ENCODE measurements at places on chromosomes 4 and X.

GRCh38 chr4:144611850-144612249 lies 34.1 kb upstream of the HHIP start:
- H3K4me1 ChIP-seq: no peaks in the 10 kb centered on the region
- DNase-seq: no peak
- no peak overlapping the region for H3K27ac ChIP-seq
- H3K27me3 ChIP-seq: no peaks in the 10 kb centered on the region
- no peak overlapping the region for H3K4me3 ChIP-seq

DNA sequence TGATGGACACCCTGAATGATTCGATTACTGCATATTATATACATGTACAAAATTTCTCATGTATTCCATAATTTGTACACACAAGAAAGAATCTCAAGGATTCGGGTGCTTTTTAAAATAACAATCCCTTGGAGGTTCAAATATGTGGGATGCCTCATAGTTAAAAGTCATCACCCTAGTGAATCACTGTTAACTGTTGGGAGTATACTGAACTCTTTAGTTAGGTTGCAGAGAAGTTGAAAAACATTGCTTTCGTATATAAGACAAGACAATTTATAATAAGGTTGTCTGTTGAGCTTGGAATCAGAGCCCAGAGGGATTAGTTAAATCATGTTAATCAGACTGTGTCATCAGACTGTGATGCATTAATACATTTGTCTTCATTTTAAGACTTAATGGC lies 15.6 kb downstream of the DCK start:
- no peaks in the 10 kb centered on the region for H3K4me1 ChIP-seq
- no peaks in the 10 kb centered on the region for H3K27me3 ChIP-seq
- H3K27ac ChIP-seq: no peak overlapping the region
- H3K36me3 ChIP-seq: no peaks in the 10 kb centered on the region
- DNase-seq: no peak
- H3K4me3 ChIP-seq: no peak overlapping the region

DNA sequence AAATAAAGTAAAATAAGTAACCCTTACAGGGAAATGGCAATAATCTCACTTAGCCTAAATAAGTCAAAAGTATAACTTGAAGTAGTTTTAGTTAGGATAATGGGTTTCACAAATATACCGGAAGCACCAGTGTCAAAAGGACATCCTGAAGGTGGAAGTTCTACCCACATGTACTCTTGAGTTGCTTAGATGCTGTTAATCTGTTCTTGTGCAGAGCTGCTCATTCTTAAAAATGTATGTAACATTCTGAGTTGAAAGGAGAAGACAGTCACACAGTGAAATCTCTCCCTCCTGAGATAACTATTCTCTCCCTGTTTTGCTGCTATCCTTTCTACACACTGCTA lies 11.2 kb upstream of the CCNG2 start:
- H3K4me3 ChIP-seq: no peak overlapping the region
- H3K27me3 ChIP-seq: no peaks in the 10 kb centered on the region
- no peaks in the 10 kb centered on the region for H3K4me1 ChIP-seq

DNA sequence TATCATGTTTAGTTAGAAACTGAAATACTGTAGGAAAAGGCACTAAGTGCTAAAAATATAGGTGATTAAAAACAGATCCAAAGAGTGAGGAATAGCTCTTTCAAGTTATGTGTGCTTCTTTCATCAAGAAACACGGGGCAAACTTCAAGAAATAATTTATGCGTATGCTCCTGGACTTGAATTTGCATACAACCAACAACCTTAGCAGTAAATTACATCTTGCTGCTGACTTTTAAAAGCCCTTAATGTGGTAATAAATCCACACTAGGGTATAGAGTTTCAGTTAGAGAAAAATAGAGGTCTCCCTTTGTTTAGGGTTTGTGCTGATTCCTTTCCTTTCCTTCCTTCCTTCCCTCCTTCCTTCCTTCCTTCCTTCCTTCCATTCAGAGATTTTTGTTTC lies 94.5 kb upstream of the GC start:
- H3K27ac ChIP-seq: no peak overlapping the region
- H3K4me3 ChIP-seq: no peak overlapping the region
- no peaks in the 10 kb centered on the region for H3K4me1 ChIP-seq
- no peaks in the 10 kb centered on the region for H3K27me3 ChIP-seq
- no peaks in the 10 kb centered on the region for H3K36me3 ChIP-seq

DNA sequence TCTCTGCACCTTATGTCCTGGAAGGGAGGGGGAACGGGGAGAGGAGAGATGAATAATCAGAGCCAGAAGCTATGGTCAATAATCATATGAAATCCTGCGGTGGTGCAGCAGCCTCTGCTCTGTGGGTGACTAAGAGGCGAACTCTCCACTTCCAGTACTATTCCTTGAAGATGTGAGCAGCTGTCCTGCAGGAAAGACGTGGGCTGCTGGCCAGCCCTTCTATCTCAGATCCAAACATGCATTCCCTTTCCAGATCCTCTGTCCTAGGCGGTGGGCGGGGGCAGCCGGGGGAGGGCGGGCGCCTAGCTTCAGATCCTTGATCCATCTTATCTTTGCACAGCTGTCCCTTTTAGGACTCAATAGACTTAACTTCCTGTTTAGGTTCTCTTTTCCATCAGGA lies 34.5 kb downstream of the SPINK2 start:
- H3K4me1 ChIP-seq: no peaks in the 10 kb centered on the region
- H3K4me3 ChIP-seq: no peak overlapping the region
- H3K27me3 ChIP-seq: no peaks in the 10 kb centered on the region

- no peaks in the 10 kb centered on the region for H3K4me1 ChIP-seq
- no peak overlapping the region for H3K27ac ChIP-seq
- DNase-seq: no peak
These were observed 60.9 kb upstream of the SORBS2 start for GRCh38 chr4:185872747-185873380.

- no peaks in the 10 kb centered on the region for H3K27me3 ChIP-seq
- H3K27ac ChIP-seq: peak overlapping the region; percentile 17
- DNase-seq: no peak
- no peaks in the 10 kb centered on the region for H3K4me1 ChIP-seq
- no peak overlapping the region for H3K4me3 ChIP-seq
- no peaks in the 10 kb centered on the region for H3K36me3 ChIP-seq
These were observed 125.5 kb downstream of the GPC3 start for GRCh38 chrX:133859860-133860259.

DNA sequence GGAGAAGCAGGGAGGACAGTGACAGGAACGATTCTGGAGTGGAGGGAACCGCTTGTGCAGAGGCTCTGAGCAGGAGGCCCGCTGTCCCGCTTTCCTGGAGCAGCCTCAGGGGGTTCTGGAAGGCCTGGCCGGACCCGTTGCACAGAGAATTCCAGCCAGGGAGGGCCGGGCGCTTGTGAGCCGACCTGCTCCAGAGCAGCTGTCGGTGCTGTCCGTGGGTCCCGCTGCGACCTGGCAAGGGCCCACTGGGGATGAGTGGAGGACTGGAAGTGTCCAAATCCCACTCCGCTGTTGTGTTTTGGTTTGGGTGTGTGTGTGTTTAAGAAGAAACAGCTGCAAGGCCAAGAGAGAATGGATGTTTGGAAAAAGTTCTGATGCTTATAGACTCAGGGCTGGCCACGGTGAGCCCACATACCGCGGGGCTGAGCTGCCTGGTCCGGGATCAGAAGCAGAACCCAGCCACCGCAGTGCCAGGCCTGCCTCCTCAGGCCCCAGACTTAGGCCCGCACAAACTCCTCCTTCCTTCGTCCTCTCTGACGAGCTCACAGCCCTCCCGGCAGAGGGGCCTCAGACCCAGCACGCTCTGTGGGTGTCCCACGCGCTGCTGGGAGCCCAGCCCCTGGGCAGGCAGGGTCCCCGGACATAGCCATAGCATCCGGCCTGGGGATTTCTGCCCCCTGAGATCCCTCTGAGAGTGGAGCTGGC lies 73.9 kb downstream of the HTRA3 start:
- DNase-seq: no peak
- H3K4me1 ChIP-seq: no peaks in the 10 kb centered on the region
- H3K27ac ChIP-seq: no peak overlapping the region

GRCh38 chr4:41476310-41476885 lies 61.6 kb upstream of the LIMCH1 start:
- no peaks in the 10 kb centered on the region for H3K36me3 ChIP-seq
- no peak overlapping the region for H3K4me3 ChIP-seq
- no peak for DNase-seq
- no peaks in the 10 kb centered on the region for H3K27me3 ChIP-seq
- peaks cover 4% of the 10 kb centered on the region for H3K4me1 ChIP-seq

GRCh38 chr4:48162162-48162561 lies 28.1 kb upstream of the TXK start:
- H3K27me3 ChIP-seq: no peaks in the 10 kb centered on the region
- H3K4me1 ChIP-seq: no peaks in the 10 kb centered on the region
- H3K36me3 ChIP-seq: no peaks in the 10 kb centered on the region
- no peak overlapping the region for H3K27ac ChIP-seq
- no peak for DNase-seq

DNA sequence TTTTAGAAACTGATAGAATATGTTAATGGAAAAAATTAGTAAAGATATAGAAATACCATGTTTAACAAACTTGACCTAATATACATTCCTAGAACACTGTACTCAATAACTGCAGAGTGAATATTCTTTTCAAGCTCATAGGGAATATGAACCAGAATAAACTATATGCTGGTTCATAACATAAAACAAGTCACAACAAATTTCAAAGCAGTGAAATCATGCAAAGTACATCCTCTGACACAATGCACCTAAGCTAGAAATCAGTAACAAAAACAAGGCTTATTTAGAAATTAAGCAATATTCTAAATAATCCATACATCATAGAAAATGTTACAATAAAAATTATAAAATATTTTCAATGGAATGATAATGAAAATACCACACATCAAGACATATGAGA lies 9.2 kb upstream of the SEPSECS start:
- no peaks in the 10 kb centered on the region for H3K27me3 ChIP-seq
- H3K27ac ChIP-seq: no peak overlapping the region
- no peak for DNase-seq

DNA sequence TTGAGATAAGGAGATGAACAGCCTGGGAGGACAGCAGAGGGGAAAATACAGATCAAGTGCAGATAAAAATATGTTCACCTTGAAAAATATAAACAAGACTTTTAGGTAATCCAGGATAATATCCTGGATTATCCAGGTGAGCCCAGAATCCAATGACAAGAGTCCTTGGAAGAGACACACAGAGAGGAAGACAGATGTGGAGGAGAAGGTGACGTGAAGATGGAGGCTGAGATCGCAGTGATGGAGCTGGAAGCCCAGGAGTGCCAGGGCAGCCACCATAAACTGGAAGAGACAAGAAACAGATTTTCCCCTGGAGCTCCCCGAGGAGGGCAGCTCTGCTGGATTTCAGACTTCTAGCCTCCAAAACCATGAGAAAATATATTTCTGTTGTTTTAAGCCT lies 230.7 kb downstream of the UNC5C start:
- H3K36me3 ChIP-seq: no peaks in the 10 kb centered on the region
- no peaks in the 10 kb centered on the region for H3K27me3 ChIP-seq
- no peak for DNase-seq
- no peak overlapping the region for H3K27ac ChIP-seq
- H3K4me1 ChIP-seq: peaks cover 2% of the 10 kb centered on the region
- H3K4me3 ChIP-seq: no peak overlapping the region

GRCh38 chrX:103175944-103176753 lies 38.8 kb upstream of the BEX4 start:
- no peak overlapping the region for H3K27ac ChIP-seq
- no peaks in the 10 kb centered on the region for H3K27me3 ChIP-seq
- peak; percentile 82 for DNase-seq
- H3K4me3 ChIP-seq: no peak overlapping the region
- no peaks in the 10 kb centered on the region for H3K36me3 ChIP-seq

- H3K27ac ChIP-seq: peak overlapping the region; percentile 33
- no peaks in the 10 kb centered on the region for H3K4me1 ChIP-seq
- no peaks in the 10 kb centered on the region for H3K27me3 ChIP-seq
These were observed 66.3 kb upstream of the FAM9C start for GRCh38 chrX:13110433-13111324.

DNA sequence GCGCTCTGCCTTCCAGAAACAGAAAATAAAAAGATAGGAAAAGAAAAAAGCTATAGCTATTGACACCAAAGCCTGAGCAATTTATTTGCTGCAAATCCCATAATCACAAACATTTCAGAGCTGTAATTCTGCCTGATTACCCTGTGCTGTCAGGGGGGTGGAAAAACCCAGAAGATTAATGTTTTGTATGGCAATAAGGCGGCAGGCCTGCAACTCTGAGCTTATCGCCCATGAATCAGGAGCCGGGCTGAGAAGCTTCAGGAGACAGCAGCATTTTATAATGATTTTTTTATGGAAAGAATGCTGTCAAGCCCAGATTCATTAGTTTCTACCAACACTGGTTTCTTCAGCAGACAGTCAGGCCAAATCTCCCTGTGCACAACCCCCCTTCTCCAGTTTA lies 82.6 kb upstream of the TMEM164 start:
- H3K27ac ChIP-seq: no peak overlapping the region
- H3K36me3 ChIP-seq: no peaks in the 10 kb centered on the region
- H3K4me3 ChIP-seq: no peak overlapping the region

- H3K4me1 ChIP-seq: no peaks in the 10 kb centered on the region
- no peak overlapping the region for H3K27ac ChIP-seq
- no peak overlapping the region for H3K4me3 ChIP-seq
- DNase-seq: no peak
- peaks cover 5% of the 10 kb centered on the region for H3K36me3 ChIP-seq
These were observed 95.5 kb downstream of the ZNF827 start for GRCh38 chr4:145843148-145843547.

GRCh38 chr4:25805255-25805860 lies 57.4 kb downstream of the SEL1L3 start:
- H3K36me3 ChIP-seq: no peaks in the 10 kb centered on the region
- no peak overlapping the region for H3K27ac ChIP-seq
- no peaks in the 10 kb centered on the region for H3K27me3 ChIP-seq
- DNase-seq: no peak

DNA sequence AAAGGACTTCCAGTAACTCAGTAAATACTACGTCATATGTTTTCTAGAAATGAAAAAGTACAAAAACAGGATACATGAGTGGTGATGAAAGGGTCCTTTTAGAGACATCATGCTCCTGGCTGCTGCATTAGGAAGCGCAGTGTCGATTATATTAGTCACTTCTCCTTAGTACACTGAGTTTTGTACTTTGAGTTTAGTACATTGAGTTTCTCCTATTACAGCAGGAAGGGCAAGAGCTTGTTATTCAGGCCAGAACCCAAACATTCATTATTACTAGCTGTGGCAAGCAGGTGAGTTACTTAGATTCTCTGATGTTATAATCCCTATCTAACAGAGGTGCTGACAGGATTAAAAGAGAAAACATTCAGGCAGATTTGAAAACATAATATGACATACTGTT lies 21.3 kb downstream of the RPGR start:
- no peak overlapping the region for H3K27ac ChIP-seq
- no peaks in the 10 kb centered on the region for H3K27me3 ChIP-seq
- H3K36me3 ChIP-seq: no peaks in the 10 kb centered on the region
- no peaks in the 10 kb centered on the region for H3K4me1 ChIP-seq
- H3K4me3 ChIP-seq: no peak overlapping the region
- DNase-seq: no peak

GRCh38 chrX:146055733-146056132 lies 238.1 kb downstream of the SLITRK2 start:
- no peaks in the 10 kb centered on the region for H3K27me3 ChIP-seq
- DNase-seq: no peak
- no peak overlapping the region for H3K27ac ChIP-seq
- no peaks in the 10 kb centered on the region for H3K36me3 ChIP-seq

- H3K27ac ChIP-seq: peak overlapping the region; percentile 75
- H3K4me3 ChIP-seq: no peak overlapping the region
- no peaks in the 10 kb centered on the region for H3K36me3 ChIP-seq
These were observed 297.5 kb upstream of the KLF3 start for GRCh38 chr4:38366456-38366855.

- peak; percentile 61 for DNase-seq
- H3K27ac ChIP-seq: no peak overlapping the region
- no peaks in the 10 kb centered on the region for H3K4me1 ChIP-seq
- H3K4me3 ChIP-seq: no peak overlapping the region
These were observed 43.1 kb upstream of the MXD4 start for GRCh38 chr4:2304877-2305561.
